ENCODE measurements at places on chromosomes 2 and 18.

GRCh38 chr2:127389778-127390435 is 2.1 kb upstream of the MAP3K2 start:
- no peak for DNase-seq

- no peak for DNase-seq
Observed at GRCh38 chr2:11467749-11468148, 1.8 kb upstream of the E2F6 start.

DNA sequence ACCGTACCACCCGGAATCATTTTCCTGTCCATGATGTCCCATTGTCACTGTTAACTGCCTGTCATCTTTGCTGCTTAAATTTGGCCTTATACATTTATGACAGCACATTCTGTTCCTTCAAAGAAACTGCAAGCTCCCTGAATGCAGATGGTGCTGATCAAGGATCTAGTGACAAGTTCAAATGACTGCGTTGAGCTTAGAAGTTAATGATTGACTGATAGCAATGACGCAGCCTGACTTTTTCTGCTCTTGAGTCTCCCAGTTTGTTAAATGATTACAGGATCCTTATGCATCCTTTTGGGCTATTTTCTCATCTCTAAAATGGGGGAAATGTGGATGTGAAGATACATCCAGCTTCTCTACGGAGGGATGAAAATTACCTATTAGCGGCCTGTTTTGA is 159.0 kb downstream of the DCC start:
- no peak for DNase-seq

GRCh38 chr2:130371723-130372054 is 15.8 kb downstream of the PTPN18 start:
- peak; percentile 60 for DNase-seq

GRCh38 chr2:151891566-151892194 is 63.5 kb upstream of the ARL5A start:
- no peak for DNase-seq
